K562 (cell line): ENCODE measurements at places on chromosomes 13 and 19.
A peak's percentile ranks its signal among the peaks of the same experiment; 100 is the strongest.

GRCh38 chr13:98944336-98944735, 33.5 kb downstream of the DOCK9 start:
- DNase-seq: no peak

DNA sequence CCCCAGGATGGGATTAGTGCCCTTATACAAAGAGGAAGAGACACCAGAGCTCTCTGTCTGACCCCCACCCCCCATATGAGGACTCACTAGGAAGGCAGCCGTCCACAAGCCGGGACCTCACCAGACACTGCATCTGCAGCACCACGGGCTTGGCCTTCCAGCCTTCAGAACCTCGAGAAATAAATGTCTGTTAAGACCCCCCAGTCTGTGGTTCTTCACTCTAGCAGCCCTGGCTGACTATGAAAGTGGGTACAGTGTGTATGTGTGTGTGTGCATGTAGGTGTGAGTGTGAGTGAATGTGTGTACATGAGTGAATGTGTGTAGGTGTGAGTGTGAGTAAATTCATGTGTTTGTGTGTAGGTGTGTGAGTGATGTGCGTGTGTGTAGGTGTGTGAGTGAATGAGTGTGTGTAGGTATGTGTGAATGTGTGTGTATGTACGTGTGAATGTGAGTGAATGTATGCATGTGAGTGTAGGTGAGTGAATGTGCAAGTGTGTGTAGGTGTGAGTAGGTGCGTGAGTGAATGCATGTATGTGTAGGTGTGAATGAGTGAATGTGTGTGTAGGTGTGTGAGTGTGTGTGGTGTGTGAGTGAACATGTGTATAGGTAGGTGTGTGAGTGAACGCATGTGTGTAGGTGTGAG, 201.6 kb upstream of the ZNF536 start:
- DNase-seq: no peak

- no peak for DNase-seq
Measured at GRCh38 chr19:34393031-34393430, 11.2 kb upstream of the PDCD2L start.

GRCh38 chr13:110063490-110064421, 243.2 kb downstream of the COL4A1 start:
- no peak for DNase-seq

- DNase-seq: peak; percentile 38
Measured at GRCh38 chr13:26220575-26220974, 1.5 kb downstream of the RNF6 start.

GRCh38 chr13:25604106-25604505, 232.3 kb downstream of the ATP8A2 start:
- no peak for DNase-seq

- DNase-seq: no peak
Measured at GRCh38 chr19:51915324-51915867, 10.6 kb upstream of the ZNF649 start.

- DNase-seq: no peak
Measured at GRCh38 chr13:99075268-99076191, 97.7 kb upstream of the DOCK9 start.

GRCh38 chr19:41575998-41576397, at the start of gene CEACAM21:
Gene CEACAM21 (plus strand): TSS chr19:41576166. CDS start chr19:41576275, 109 bp downstream.
- no peak for DNase-seq

DNA sequence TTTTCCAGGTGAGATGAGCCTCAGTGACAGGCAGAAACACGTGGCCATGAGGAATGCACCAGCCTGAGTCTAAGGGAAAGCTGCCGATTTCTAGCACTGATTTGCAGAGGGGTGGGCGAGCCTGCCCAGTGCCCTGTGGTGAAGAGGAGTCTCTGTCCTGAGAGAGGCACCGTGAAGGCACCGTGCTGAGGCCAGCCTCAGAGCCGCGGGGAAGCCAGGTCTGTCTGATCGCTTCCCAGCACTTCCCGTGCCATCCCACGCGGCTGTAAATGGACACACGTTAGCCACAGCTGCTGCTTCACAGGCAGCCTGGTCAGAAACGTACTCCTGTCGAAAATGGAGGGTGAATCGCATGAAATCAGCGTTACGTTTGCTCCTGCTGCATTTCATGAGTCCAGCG, 79.8 kb downstream of the ATP11A start:
- DNase-seq: no peak

- no peak for DNase-seq
Measured at GRCh38 chr13:52975969-52976368, 52.6 kb upstream of the OLFM4 start.

DNA sequence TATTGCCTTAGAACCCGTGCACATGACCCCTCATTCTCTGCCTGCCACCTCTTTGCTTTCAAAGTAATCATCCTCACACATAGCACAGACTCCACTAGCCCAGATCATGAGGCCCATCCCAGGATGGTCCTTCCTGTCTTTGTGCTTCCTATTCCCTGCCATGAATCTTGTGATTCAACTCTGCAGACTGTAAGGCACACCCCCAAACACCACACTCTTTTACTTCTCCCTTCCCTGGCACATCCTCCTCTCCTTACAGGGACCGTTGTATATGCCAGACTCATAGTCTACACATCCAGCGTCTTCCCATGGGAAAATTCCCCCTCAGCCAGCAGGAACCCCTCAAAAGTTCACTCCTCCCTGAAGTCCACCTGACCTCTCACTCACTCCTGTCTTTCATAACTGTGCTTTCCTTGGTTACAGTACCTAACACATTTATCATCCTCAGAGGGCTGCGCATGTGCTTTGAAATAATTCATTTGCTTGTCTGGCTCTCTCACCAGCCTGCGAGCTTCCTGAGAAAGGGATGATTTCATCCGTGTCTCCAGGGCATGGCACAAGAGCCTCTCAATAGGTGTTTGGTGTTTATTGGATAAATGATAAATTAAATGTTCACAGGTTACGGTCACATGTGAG, 26.8 kb upstream of the LRCH1 start:
- no peak for DNase-seq

DNA sequence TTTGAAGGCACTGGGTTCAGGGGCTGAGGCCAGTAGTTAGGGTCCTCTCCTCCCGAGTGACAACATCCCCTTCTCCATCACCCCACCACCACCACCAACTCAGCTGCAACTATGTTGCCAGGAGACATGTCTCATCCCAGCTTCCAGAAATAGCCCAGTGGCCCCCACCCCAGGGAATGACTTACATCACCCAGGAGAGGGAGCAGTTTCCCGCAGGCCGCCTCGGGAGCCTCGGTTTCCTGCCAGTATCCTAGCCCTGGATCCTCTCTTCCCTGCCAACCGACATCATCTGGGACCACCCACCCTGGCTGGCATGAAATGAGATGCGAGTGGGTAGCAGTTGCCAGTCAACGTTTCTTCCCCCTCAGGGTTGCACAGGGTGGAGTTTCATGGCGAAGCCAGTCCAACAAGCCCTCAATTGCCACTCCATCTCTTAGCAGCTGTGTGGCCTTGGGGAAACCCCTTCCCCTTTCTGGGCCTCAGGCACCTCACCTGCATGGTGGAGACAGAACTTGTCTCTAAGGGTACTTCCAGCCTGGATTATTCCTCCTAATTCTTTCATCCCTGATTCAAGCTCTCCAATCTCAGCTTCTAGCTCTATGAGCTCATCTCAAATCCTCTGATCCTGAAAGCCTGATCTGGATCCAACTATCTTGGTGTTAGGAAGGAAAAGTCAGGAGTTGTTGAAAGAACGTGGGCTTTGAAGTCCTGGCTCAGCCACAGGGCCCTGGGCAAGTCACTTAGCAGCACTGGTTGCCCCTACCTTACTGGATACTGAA, 3.9 kb upstream of the GSK3A start:
- peak; percentile 47 for DNase-seq

GRCh38 chr13:29486551-29486950, 108.9 kb downstream of the SLC7A1 start:
- no peak for DNase-seq

DNA sequence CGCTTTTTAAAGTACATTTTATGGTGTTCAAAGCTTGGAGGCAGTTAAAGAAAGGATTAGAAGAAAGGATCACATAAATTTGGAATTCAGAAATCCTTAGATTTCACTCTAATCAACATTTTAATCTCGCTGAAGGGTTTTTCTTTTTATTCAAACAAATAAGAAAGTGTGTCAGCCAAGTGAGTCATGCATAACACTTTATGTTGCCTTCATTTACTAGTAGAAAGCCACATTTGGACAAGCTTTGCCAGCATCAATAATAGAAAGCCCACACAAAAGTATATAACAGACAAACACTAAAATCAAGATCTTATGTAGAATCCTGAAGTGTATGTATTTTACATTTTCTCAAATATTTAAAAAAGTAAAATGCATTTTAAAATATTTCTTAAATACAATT, 154.9 kb upstream of the TRPC4 start:
- DNase-seq: no peak

DNA sequence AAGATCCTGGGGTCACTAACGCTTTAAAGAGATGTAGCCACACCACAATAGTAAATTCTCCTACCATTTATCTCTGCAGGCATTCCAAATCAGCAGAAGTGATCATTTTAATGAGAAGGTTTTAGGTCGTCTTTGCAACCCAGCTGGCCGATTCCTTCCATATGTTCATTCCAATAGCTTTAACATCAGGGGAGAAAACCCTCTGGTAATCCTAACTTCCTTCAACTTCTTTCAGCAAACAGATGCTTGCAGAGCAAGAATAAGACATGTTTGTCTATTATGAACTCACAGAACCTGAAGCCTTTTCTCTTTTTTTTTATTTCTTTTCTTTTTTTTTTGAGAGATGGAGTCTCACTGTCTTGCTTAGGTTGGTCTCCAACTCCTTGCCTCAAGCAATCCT, 498.6 kb upstream of the SLITRK1 start:
- DNase-seq: no peak

GRCh38 chr13:40622246-40622645, 44.2 kb downstream of the FOXO1 start:
- no peak for DNase-seq

GRCh38 chr19:16584248-16585093, 12.3 kb upstream of the SLC35E1 start:
- peak; percentile 77 for DNase-seq

- DNase-seq: no peak
Measured at GRCh38 chr13:30607908-30608307, 9.8 kb upstream of the USPL1 start.

DNA sequence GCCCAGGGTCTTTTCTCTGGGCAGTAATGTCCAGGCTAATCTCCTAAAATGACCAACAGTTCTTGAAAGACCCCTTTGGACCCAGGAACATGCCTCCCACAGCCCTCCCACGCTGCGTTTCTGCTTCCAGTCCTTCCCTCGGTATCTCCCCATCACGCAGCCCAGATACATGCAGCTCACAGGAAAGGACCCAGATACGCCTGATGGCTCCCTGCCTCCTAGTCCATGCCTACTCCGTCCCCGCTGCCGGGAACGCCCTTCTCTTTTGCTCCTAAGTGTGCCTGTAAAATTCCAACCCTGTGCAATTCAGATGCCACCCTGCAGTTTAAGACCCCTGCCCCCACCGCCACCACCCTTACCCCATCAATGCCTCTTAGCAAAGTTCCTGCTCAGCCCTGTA, 778 bp downstream of the MUC16 start:
- no peak for DNase-seq

- no peak for DNase-seq
Measured at GRCh38 chr13:114196629-114197028, 17.6 kb downstream of the CFAP97D2 start.

DNA sequence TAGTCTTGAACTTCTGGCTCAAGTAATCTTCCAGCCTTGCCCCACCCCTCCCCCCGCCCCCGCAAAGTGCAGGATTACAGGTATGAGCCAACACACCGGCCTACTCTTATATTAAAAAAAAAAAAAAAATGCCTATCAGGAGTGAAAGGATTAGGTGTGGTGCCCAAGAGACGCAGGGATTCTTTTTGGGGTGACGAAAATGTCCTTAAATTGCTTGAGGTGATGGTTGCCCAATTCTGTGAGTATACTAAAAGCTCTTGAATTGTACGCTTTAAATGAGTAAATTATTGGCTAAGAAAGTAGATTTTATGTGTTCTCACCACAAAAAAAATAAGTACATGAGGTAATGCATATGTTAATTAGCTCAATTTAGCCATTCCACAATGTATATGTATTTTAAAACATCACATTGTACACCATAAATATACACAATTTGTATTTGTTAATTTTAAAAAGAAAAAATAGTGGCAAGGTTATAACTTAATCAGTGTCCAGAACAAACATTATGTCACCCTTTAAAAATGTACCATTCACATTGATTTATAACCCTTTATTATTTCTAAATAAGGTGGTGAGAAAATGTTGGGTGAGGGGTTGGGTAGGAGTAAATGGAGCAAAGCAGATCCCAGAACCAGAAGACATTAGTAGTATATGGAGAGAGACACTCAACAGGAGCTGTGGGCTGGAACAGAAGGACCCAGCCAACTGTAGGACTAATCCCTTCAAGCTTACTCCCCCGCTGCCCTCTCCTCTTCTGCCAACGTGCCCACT, 3.9 kb downstream of the IGSF23 start:
- DNase-seq: no peak

DNA sequence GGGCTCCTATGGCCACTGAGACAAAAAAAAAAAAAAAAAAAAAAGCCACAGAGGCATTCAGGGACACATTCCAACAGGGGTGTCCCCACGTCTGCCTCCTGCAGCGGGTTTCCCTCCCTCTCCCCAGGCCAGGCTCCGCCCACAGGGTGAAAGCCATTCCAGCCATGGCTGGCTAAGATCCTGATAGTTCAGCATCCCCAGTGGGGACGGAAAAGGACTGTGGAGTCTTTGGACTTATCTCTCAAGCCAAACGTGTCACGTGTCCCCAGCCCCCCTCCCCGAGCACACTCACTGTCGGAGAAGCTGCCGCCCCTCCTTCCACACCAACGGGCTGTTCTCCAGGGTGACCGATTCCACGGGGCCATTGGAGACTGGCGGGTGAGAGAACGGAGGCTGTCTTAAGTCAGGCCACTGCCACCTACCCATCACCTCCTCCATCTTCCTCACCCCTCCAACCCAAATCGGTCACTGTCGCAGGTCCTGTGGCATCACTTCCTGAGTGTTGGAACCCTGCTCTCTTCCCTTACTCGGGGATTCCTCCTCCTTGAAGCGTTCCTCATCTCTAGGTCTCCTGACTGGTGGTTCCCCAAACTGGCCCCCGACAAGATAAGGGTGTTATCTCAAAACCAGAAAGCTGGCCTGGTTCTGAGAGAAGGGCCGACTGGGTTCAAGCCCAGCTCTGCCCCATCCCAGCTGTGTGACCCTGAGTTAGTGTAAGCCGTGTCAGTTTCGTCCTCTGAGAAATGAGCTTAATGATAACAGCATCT, 9.1 kb upstream of the FKRP start:
- DNase-seq: peak; percentile 86

GRCh38 chr13:43444081-43444480, 342.7 kb downstream of the ENOX1 start:
- no peak for DNase-seq

GRCh38 chr13:20398459-20398858, 127.2 kb downstream of the CRYL1 start:
- no peak for DNase-seq

DNA sequence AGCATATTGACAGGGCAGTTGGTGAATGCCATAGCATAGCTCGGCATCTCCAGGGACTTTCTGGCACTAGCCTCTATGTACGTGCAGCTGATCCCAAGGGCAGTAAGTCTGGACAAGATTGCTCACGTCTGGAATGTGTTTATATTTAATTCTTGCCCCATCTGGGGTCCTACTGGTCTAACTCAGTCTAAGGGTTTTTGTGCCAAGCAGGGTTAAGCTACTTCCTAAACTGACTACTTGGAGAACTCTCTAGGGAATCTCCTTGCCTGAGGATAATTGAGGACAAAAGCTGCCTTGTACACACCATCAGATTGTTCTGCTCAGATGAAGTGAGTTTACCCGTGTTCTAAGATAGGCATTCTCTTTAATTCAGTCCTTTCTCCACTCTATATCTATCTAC, 358.1 kb downstream of the MYO16 start:
- DNase-seq: no peak
